Ammon's horn (tissue), 1 donor: ENCODE measurements at places on chromosomes 11 and 22.
A peak's percentile ranks its signal among the peaks of the same experiment; 100 is the strongest.

DNA sequence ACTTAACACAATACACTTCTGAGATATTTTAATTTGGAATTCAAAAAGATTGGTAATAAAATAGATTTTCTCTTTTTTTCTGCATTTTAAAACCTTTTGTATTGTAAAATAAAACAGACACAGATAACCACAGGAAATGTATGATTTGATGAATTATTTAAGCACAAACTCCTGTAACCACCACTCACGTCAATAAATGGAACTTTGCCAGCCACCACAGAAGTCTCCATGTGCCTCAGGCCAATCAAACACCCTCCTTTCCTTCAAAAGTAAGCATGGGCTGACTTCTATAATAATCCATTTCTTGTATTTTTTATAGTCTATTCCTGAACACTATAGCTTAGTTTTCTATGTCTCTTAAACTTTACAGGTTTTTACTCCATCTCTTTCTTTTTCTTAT lies 721.7 kb downstream of the DLG2 start:
- no peak for DNase-seq

GRCh38 chr11:116281173-116282160 lies 491.3 kb downstream of the BUD13 start:
- DNase-seq = no peak

- DNase-seq = no peak
Observed at GRCh38 chr22:24359452-24360120, 67.8 kb upstream of the ADORA2A start.

GRCh38 chr11:27701355-27702105 lies 1.3 kb upstream of the BDNF start:
- peak; percentile 73 for DNase-seq

GRCh38 chr22:19799322-19800190 lies 39.0 kb downstream of the TBX1 start:
- DNase-seq = no peak

DNA sequence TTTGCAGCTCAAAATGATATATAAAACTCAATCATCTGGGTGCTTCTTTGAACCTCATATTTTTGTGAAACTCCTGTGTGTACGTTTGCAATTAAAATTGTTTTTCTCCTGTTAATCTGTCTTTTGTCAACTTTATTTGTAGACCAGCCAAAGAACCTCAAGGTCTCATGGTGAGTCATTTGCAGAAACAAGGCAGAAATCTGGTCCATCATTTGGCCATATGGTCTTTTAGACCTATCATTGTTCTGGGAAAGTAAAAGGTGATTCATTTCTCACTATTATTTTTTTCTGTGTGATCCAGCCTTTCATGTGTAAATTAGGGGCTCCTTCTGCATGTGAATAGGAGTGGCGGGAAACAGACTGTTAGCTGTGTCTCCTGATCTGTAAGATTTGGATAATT lies 399.1 kb upstream of the DDI1 start:
- DNase-seq = no peak

GRCh38 chr11:121117788-121118187 lies 16.7 kb downstream of the TECTA start:
- DNase-seq = no peak

GRCh38 chr11:16040151-16040550 lies 316.2 kb downstream of the SOX6 start:
- DNase-seq = no peak

DNA sequence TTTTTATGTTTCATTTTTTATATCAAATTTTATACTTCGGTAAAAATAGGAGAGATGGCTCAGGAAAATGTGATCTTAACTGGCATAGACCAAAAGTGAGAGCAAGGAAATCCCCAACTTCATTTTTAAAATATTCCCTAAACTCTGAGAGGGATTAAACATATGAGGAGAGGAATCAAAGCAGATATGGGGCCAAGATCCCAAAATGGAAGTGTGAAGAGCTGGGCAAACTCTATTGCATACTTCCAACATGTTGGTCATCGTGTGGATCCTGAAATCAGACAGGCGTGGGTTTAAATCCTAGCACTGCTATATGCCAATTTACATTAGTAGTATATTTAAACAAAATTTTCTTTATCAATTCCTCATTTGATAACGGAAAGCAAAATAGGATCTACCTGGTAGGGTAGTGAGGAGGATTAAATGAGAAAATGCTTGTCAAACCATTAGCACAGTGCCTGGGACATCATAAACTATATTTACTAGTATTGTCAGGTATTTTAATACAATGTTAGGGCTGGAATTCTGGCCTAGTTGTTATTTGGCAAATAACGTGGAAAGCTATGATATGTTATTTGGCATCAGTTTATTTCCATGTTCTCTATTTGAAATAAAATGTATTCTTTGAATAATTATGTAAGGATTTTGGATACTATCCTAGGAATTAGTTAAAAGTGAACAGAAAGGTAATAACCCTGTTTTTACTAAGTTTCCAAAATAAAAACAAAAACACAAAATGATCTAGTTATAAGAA lies 392.8 kb upstream of the CCDC90B start:
- DNase-seq = no peak

- no peak for DNase-seq
Observed at GRCh38 chr11:70662691-70663098, 264.4 kb downstream of the CTTN start.

DNA sequence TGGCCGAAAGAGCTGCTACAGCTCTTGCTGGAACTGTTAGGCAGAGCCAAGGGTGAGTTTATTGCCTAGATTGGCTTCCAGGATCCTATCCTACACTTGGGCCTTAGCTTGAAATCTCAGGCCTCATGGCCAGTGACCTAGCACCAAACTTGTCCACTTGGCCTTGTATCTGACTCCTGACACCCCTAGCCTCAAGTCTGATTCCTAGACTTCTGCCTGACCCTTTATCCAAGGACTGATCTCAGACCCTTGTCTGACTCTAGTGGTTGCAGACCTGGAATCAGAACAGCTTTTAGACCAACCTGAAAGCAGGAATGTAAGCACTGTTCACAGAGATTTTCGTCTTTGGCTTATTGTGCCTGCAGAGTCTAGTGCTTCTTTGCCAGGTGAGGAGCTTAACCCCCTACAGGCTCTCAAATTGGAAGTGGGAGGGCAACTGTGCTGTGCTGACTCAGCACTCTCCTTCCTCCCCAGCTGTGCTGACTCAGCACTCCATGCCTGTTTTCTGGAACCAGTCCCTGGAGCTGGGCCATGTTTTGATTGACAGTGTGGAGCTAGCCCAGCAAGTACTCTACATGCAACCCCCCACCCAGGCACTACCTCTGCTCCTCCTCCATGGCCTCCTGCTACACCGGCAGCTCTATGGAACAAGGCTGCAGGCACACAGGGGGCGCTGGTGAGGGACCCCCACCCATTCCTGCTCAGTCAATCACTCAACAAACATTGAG lies 35.1 kb downstream of the RRP8 start:
- peak; percentile 50 for DNase-seq

DNA sequence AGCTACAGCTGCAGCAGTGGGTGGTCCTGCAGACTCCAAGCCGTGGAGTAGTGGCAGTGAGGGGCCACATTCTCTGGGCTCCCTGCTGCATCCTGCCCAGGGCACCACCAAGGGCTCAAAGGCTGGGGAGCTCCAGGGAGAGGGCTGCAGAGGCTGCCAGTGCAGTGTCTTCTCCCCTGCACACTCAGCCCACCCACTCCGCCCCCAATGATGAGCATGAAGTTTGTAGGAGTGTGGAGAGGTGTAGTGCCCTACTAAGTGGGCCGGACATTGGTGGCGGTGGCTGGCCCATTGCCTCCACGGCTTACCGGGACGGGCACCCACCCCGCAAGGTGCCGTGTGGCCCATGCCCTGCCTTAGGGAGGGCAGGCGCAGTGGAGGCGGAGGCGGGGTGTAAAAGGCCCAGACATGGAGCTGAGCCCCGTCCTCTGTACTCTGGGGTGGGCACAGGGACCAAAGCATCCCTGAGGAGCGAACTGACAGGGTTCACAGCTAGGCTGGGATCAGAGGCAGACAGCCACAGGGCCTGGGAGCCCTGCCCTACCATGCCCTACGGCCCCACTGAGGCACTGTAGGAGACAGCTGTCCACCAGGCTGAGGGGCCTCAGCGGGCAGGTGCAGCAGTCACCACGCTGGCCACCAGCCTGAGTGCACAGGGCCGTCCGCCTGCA lies 18.9 kb downstream of the ARVCF start:
- DNase-seq = no peak

DNA sequence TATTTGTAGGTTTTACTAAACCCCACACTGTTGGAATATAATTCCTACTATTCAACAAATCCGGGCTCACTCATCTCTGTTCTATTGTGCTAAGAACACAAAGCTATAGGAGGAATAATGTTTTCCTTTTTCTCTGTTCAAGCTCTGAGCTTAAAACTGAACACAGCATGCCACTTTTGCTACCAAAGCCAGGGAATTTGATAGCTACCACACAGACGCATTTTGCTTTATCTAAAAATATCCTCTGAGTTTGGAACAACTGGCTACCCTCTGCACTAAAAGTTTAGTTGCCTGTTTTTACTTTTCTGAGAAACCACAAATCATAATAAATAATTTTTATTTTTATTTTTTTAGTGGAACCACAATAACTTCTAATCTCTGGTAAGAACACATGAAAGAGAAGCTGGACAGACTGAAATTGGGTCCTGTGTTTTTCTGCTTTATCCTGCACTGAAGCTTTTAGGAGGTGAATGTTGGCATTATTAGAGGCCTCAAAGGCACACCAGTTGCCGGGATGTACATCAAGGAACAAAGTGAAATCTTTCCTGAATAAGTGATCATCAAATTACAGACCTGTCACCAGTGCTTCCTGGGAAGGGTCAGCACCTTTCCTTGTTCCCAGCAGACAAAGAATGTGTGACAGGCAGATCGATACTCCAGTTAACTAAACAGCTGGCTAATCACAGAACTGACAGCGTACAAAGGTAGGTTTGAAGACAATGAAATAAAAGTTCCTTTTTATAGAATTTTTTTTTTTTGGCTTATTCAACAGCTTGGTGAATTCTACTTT lies 523.2 kb upstream of the TENM4 start:
- no peak for DNase-seq

DNA sequence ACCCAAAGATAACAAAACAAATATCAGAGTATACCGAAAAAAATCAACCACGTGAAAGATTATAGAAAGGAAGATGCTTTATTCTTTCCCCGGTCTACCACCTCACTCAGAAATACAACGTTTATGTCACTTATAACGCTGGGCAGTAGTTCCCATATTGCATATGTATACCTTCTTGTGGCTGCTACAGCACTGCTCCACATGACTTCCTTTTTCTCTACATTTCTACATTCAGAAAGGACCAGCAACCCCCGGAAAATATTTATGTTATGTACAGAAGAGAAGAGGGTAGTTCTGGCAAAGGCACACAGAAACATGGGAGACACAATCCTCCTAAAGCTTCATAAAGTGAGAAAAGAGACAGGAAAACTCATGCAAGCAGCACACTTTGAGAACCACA lies 56.8 kb downstream of the MTMR2 start:
- no peak for DNase-seq

DNA sequence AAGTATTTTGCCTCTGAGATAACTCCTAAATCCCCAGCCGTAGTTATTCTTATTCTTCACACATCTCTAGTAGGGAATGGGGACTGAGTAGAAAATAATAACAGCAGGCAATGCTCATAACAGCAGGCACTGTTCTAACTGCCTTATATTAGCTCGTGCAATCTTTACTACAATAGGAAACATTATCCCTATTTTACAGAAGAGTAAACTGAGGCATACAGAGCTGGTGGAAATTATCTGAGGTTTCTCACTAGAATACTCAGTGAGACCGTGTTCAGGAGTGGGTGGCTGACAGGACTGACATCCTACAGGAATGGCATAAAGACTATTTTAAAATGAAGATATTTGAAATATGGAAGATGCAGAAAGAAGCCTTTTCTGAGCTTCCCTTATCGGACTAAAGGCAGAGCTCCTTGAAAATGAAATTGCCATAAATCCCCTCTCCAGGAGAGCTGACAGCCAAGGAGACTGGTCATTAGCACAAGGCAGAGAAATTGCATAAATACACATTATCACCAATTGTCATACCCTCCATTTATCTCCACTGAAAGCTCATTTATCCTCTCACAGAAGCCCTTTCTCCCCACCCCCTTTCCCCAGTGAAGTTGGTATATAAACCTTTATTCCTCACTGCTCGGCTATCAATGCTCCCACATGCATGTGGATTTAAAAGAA lies 93.9 kb downstream of the RASSF10 start:
- no peak for DNase-seq

- DNase-seq = no peak
Observed at GRCh38 chr11:10514202-10514601, 26.8 kb downstream of the RNF141 start.

DNA sequence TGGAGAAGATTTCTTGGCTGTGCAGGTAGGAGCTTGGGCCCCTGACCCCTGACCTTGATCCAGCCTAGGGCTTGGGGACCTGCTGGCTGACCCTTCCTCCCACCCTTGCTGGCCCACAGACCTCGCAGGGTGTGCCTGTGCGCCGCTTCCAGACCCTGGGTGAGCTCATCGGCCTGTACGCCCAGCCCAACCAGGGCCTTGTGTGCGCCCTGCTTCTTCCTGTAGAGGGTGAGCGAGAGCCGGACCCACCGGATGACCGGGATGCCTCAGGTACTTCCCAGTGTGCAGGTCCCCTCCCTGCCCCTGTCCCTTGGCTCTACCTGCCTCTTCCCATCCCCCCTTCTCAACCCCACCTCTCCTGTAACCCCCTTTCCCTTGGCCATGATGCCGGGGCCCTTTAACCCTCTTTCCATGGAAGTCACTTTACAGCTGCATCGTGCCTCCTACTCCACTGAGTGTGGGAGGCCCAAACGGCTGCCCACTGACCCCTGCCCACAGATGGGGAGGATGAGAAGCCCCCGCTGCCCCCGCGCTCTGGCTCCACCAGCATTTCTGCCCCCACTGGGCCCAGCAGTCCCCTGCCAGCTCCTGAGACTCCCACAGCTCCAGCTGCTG lies 3.8 kb downstream of the INPPL1 start:
- no peak for DNase-seq

GRCh38 chr11:14444441-14445189 lies 55.0 kb downstream of the COPB1 start:
- DNase-seq = no peak

DNA sequence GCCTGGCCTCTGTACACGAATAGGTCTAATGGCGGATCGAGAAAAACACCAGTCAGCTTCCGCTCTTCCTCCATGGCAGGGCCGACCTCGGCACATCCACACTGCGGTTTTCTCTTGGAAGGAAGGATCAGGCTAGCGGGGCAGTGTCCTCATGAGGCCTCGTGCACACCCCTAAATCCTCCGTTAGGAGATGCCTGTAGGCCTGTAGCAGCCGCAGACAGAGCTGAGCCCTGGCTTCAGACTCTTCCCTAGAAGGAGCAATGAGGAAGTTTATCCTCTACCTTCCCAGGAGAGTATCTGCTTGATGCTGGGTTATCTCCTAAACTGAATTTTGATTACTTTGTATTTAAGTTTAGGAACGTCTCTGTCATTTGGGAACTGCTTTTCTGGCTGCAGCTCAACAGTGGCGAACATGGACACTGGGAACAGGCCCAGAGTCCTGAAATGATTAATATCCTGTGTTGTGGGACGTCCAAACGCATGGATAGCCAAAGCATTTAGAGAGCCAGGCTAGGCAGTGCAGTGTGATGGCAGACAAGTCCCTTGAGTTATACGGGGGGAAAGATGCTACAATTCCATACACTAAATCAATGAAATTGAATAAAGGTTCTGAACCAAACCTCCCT lies 16.5 kb upstream of the BMAL1 start:
- DNase-seq = no peak

GRCh38 chr11:105489446-105489845 lies 120.4 kb upstream of the GRIA4 start:
- peak; percentile 77 for DNase-seq

GRCh38 chr11:8927233-8927632 lies 5.5 kb downstream of the C11orf16 start:
- no peak for DNase-seq

GRCh38 chr11:128039140-128040021 lies 548.0 kb downstream of the ETS1 start:
- no peak for DNase-seq
